Stimulated activated CD4-positive, alpha-beta T cell treated with anti-CD3 and anti-CD28 coated beads, Interleukin-1b, Interleukin-23, amount 100 ng/mL, for 48 hours (primary cell): ENCODE measurements at places on chromosomes 2 and 18.

GRCh38 chr2:31302940-31303563, 69.1 kb downstream of the EHD3 start:
- no peak for DNase-seq

GRCh38 chr18:54769526-54770464, 58.5 kb upstream of the RAB27B start:
- no peak for DNase-seq

DNA sequence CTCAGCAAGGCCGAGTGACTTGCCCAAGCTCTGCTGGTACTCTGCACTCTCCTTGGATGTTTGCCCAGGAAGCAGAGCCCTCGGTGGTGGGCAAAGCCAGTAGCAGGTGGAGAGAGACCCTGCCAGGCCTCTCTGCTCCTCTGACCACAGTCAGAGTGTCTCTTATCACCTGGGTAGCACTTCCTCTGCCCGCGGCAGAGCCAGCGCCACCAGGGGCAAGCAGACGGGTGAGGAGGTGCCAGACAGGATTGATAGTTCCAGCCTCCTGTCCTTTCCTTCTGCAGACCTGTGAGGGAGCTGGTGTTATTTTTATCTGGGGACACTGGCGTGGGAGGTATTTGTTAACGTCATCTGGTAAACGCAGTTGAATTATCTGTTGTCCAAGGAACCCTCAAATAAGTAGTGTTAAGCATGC, 152.9 kb downstream of the SMAD7 start:
- DNase-seq = no peak

- DNase-seq = no peak
Observed at GRCh38 chr2:186977433-186978045, 128.6 kb upstream of the ZSWIM2 start.

DNA sequence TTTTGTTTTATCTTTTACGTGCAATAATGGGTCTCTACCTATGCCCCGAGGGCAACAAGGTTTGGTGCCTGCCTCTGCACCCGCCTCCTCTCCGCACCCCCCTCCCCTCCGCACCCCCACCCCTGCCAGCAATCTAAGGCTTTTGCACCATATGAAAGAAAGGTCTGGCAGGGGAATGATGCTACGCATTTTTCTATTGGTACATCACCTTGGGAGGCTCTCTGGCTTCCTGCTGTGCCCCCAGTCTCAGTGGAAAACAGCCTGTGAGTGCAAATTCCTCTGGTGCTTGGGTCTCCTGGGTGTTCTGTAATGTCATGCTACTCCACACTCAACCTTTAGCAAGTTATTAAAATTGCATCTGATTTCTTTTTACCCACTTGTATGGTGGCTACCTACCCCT, 161.3 kb upstream of the SMAD7 start:
- no peak for DNase-seq

DNA sequence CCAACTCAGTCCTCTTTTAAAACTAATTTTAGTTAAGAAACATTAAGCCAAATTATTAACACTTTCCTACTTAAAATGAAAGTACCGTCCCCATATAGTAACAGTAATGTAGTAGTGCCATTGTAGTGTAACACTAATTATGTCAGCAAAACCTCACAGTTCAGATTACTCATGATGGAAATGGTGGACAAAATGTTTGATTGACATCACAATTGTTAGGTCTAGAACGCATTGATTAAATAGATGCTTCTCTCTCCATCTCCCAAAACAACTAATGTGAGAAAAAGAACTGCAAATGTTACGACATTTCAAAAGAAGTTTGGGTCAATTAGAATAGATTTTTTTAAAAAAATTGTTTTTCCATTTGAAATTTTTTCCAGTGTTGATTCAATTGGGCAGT, 1.2 kb upstream of the ATF2 start:
- no peak for DNase-seq

DNA sequence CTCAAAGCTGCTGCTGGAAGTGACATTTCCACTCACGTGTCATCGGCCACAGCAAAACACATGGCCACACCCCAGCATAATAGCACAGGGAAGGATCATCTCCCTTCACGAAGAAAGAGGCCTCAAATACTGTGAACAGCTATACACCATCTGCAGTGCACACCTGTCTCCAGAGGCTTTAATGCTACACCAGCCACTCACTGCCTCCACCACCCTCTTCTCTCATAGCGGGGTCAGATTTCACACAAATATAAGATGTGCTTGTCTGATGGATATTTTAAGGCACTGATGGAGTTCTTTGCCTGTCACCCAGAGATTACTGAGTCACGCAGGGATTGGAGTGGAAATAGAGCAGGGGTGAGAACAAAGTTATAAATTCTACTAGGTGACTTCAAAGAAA, 374.0 kb downstream of the ZNF516 start:
- no peak for DNase-seq

DNA sequence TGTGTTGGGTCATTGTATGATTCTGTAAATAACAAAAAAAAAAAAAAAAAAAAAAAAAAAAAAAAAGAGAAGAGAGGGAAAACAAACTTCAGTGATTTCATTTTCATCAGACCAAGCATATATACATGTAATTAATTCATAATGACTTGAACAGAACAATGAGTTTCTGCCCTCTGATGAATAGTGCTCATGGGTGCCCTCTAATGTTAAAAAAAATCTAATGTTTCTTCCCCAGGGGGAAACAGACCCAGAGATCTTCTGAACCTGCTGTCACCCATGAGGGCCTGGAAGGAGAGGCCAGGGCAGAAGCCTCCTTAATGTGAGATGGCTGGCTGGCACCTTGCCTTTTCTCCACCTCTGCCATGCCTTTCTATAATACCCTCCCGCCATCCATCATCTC, 289.2 kb downstream of the ZNF521 start:
- no peak for DNase-seq

- DNase-seq = peak; percentile 28
Observed at GRCh38 chr2:144357623-144358373, 162.1 kb downstream of the ZEB2 start.
